Activated gamma-delta T cell treated with Interleukin-2 at 50 U/mL for 16 hours (primary cell): ENCODE measurements at places on chromosomes 6 and 20.

- peak; percentile 55 for DNase-seq
These were observed 732 bp upstream of the STXBP5 start for GRCh38 chr6:147203311-147204059.

DNA sequence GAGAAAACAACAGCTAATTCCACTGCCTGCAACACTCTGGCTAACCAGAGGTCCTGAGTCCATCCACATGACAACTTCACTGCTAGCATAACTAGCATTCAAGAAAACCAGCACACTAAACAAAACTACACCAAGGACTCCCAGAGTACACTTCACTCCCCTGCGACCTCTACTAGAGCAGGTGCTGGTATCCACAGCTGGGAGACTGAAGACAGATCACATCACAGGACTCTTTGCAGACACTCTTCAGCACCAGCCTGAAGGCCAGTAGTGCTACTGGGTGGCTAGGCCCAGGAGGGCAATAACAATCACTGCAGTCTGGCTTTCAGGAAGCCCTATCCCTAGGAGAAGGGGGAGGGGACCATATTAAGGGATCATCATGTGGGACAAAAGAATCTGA is 54.4 kb upstream of the MYB start:
- DNase-seq = no peak

DNA sequence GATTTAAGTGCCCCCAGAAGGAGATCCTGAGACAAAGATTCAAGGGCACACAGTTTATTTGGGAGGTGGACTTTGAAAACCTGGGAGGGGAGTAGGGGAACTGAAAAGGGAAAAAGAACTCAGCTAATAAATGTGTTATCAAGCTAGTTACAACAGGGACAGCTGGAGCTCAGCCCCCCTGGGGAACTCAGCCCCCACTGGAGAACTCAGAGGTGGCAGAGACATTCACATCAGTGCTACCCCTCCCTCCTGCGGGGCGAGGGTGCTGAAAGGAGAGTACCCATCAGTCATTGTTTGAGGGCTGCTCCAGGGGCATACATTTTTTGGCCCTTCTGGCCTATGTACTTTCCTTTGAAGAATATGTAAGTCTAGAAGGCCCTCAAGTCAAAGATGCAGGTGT is 101.4 kb downstream of the LRFN2 start:
- DNase-seq = no peak

- DNase-seq = no peak
These were observed 54.6 kb downstream of the AFDN start for GRCh38 chr6:167881327-167881726.

GRCh38 chr6:140018588-140018987 is 644.1 kb upstream of the CITED2 start:
- DNase-seq = no peak

DNA sequence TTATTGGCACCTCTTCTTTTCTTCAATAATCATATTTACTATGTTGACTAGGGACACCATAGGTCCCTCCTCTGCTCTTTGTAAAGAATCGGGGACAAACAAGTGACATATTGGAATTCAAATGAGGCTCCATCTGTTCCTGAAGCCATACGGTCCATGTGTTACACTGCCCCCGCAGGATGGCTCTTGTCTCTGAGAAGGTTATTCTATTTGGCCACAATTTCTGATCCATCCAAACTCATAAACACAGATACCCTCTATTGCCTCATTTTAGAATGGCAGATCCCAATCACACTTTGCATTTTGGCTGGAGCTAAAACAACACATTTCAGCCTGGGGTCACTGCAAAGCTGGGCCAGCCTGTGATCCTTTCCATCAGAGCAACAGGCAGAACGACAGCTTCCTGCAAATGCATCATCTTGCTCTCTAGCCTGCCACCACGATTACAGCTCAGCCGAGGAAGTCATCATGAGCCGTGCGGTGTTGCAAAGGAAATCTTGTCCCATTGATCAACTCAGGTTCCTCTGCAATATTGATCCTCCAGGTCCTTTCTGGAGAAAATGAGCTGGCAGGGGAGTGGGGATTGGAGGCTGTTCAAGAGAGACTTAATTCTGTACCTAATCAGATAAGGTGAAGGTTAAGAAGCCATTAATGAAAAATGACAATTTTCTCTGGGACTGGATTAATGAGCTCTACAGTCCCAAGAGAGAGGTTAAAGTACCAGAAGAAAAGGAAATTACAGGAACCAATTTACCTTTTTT is 73.1 kb downstream of the AGPAT4 start:
- no peak for DNase-seq

- no peak for DNase-seq
These were observed 43.0 kb downstream of the NTSR1 start for GRCh38 chr20:62751551-62752150.

GRCh38 chr6:168670401-168670985 is 229.5 kb downstream of the SMOC2 start:
- no peak for DNase-seq

- DNase-seq = no peak
These were observed 74.5 kb downstream of the PSMG4 start for GRCh38 chr6:3333263-3333662.

DNA sequence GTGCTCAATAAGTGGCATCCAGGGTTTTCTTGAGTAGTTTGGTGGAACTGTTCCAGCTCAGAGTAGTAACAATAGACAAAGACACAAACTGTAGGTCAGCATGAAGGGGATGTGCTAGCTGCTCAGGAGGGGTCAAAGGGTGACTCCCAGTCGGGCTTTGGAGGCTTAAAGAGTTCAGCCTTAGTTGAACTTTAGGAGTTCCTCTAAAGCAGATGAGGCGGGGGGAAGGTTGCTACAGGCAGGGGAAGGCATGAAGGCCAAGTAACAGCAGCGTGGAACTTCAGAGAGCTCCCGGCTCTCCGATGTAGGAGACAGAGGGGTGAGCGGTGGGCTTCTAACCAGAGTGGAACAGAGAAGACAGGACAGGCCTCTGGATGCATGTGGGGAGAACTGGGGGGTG is 115.5 kb upstream of the CD93 start:
- DNase-seq = no peak
